GM12864 (cell line): ENCODE measurements at places on chromosomes 6 and 20.

DNA sequence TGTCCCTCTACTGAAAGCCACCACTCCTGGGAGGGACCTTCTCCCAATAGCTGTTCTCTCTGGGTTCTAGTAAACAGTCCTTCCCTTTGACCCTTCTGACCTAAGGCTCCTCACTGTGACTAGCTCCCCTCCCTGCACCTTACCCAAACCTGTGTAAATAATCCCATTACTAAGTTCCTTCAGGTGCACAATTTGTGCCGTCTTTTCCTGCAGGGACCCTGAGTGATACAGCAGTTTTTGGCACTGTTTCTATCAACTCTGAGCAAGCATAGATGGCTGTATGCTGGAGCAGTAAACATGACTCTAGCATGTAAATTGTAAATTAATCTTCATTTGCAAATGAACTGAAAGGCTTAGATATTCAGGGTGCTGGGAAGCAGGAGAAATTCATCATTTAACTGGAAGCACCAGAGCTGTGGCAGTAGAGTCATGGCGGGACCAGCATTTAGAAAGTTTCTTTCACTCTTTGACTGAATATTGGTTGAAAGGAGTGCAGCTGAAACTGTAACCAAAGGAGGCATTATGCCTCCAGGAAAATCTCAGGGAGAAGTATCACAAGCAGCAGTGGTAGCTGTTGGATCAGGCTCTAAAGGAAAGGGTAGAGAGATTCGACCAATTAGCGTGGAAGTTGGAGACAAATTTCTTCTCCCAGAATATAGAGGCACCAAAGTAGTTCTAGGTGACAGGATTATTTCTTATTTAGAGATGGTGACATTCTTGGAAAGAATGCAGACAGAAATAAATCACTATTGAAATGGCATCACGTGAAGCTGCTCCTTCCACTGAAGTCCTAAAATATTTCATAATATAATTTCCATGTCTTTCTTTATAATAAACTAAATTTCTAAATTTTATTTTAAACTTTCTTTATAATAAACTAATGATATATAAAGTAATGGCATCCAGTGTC, 117.8 kb downstream of the TCP11 start:
- no peak for DNase-seq

- no peak for DNase-seq
These were observed 216.5 kb downstream of the PTPRK start for GRCh38 chr6:128303870-128304269.

DNA sequence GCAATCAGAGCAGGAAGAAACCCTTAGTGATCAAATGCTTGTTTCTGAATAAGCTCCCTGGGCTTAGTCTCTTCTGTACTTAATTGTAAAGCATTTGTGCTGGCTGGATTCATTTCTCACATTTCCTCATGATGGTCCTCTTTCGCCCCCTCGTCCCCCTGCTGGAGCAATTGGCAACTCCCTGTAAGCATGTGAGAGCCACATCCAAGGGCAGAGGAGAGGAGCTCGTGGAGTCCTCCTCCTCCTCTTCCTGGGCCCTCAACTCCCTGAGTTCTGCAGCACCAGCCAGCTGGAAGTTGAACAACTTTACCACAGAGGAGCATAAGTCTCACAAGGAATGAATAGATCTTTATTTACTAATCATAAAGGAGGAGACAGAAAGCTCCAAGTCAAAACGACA, 12.6 kb downstream of the ANKEF1 start:
- DNase-seq = no peak

- no peak for DNase-seq
These were observed 66.7 kb upstream of the ZNF217 start for GRCh38 chr20:53660078-53660909.

GRCh38 chr20:32434434-32434833, 76.3 kb downstream of the ASXL1 start:
- DNase-seq = no peak

DNA sequence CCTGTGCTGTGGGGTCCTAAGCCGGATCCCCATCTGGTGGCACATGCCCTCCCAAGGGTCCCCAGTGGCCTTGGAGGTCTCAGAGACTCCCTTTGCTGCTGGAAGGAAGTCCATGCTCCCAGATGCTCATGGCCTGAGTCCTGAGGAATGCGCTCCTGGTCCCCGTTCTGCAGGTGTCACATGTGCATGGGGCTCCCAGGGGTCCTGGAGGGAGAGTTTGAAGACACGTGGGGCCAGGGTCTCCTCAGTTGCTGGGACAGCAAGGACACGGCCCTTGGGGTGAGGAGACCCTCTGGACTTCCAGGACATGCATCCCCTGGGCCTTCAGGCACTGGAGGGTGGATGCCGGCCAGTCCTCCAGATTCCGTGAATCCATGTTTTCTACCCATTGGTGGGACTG, 11.7 kb downstream of the ZBP1 start:
- no peak for DNase-seq

- DNase-seq = peak; percentile 42
These were observed 28.8 kb upstream of the TULP4 start for GRCh38 chr6:158283304-158283980.

GRCh38 chr6:147508042-147508865, at the start of gene SAMD5:
Gene SAMD5, plus strand, starts transcription at chr6:147508690. Its CDS starts 239 bp downstream, at chr6:147508929.
- no peak for DNase-seq

- DNase-seq = peak; percentile 83
These were observed 16.4 kb downstream of the FAXC start for GRCh38 chr6:99333068-99333467.

DNA sequence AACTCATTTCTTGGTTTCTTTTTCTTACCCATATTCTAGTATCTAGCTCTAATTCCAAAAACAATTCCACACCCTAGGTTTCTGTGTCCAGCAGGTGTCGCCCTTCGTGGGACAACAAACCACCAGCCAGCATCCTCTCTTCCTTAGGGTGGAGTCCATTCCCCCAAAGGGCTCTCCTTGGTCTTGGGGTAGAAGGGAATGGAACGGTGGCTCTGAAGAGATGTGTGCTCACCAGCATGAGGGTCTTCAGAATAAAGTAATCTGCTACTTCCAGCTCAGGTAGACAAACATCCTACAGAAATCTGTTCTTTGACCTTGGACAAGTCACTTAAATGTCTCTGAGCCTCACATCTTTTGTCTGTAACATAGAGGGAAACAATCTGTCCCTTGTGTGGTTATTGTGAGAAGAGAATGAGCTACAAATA, 7.2 kb downstream of the HLA-DMB start:
- DNase-seq = no peak

DNA sequence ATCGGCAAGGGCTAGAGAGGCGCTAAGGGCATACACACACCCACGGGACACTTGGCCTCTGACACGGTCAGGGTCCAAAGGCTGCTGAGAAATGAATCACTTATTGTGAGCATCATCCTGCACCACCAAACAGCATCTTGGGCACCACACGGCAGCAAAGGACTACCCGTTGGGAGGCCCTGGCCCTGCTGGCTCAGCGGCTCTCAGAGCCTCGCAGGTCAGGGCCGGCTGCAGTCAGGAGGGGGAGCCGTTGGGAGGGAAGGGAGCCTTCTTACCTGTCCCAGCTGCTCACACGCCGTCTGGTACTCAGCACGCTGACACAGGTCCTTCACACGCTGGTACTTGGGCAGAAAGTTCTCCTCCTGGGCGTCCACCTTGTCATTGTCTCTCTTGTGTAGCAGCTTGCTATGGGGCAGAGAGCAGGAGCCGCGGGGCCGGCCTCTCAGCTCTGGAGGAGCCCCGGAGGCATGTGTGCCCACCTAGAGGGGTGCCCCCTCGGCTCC, 109.0 kb downstream of the SULF2 start:
- no peak for DNase-seq

- no peak for DNase-seq
These were observed 337.8 kb downstream of the FARS2 start for GRCh38 chr6:5599127-5599526.

GRCh38 chr6:83431545-83432155, 799 bp upstream of the ME1 start:
- no peak for DNase-seq

DNA sequence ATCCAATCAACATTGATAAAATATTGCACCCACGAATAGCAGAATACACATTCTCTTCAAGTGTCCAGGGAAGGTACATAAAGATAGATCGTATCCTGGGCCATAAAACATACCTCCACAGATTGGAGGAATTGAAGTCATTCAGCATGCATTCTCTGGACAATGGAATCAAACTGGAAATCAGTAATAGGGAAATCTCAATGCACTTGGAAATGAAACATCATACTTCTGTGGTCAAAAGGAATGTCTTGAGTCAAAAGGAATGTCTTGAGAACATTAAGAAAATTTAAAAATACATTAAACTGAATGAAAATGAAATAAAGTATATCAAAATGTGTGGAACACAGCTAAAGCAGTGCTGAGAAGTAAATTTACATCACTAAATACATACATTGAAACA, 138.8 kb downstream of the TFAP2A start:
- DNase-seq = no peak

DNA sequence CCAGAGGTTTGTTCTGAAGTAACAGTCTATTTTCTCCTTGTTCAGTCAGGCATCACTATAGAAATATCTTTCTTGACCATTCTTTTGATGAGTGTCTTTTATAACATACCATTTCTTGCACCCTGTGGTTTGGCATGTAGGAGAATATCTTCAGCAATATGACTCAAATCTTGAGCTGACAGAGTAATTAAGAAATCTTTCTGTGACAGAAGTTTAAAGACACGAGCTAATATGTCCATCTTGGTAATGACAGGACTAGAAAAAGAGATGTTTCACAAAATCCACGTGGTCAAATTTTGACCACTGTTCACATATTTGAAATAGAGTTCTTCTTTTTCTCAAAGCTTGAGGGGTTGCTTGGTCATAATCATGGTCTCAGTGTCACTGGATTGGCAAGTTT, 149.9 kb downstream of the MYB start:
- DNase-seq = no peak

DNA sequence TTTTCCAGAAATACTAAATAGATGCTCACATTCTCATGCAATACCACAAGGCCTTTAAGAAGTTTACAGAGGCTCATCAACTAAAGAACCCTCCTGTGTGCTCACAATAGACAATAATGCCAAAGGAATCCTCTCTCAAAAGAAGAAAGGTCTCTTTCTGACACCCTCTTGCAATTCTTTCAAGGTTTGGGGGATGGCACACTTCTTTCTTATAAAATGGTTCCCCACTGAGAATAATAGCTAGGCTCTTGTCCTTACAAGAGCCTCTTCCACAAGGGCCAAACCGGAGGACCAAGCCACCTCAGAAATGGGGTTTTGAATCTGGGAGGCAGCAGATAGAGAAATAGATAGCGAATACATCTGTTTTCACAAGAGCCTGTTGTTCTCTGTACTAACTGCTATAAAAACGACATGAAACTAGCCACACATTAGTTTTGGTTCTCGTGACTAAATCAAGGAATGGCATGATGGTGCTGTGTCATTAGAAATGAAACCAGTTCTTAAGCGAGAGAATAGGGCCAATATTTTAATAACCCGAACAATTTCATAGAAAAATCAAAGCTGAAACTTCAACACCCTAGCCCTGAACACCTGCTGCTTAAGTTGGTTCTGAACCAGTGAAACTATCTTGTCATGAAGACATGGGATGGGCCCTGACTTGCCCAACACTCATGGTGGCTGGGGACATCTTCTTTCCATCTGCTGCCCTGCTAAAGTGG, 81.1 kb downstream of the PRDM1 start:
- DNase-seq = peak; percentile 95

DNA sequence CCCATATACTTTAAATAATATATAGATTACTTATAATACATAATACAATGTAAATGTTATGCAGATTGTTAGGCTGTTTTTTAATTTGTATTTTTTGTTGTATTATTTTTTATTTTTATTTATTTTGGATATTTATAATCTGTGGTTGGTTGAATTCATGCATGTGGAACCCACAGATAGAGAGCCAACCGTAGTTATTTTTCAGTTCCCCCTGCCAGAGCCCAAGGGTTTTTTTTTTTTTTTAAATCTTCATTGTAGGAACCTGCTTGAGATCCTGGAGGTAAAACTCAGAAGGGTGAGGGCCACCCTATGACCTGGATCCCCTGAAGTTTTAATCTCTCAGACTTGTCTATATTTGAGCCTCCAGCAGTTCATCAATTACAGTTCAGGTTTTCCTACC, 133.2 kb downstream of the B3GAT2 start:
- no peak for DNase-seq

DNA sequence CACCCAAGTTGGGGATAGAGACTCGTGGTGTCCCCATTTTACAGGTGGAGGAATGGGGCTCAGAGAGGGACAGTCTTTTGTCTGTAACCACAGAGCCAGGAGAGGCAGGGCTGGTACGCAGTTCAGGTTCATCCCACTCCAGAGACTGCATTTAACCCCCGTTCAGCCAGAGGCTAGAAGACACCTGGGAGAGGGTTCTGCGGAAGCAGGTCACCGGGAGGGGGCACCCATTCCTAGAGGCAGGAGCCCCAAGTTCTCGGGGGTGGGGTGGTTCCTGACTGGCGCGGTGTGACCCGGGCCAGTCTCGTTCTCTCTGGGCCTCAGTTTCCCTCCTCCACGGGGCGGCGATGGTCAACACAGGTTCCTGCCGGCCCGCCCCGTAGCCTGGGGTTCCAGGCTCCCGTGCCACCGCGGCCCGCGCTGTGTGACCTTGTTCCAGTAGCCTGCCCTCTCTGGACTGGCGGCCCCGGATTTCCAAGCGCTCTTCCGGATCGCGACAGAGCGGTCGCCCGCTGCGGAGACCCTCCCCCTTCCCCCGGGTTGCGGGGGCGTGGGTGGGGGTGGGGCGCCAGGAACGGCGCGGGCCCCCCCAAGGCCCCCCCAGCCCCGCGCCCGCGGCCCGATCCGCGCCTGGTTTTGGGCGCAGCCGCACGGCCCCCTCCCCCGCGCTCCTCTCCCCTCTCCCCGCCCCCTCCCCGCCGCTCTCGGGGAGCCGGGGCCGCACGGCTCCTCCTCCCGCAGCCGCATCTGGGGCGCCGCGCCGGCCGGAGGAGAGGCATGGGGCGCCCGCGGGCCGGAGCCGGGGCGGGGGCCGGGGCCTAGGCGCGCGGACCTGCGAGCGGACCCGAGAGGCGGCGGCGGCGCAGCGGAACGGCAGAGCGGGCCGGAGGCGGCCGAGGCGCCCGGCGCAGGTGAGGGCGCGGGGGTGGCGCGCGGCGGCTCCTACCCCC, at the start of gene DLGAP4:
DLGAP4 (plus strand) TSS at position 738 of the 950 bp plus-strand sequence. CDS start 125,379 bp downstream, outside the sequence.
- no peak for DNase-seq

DNA sequence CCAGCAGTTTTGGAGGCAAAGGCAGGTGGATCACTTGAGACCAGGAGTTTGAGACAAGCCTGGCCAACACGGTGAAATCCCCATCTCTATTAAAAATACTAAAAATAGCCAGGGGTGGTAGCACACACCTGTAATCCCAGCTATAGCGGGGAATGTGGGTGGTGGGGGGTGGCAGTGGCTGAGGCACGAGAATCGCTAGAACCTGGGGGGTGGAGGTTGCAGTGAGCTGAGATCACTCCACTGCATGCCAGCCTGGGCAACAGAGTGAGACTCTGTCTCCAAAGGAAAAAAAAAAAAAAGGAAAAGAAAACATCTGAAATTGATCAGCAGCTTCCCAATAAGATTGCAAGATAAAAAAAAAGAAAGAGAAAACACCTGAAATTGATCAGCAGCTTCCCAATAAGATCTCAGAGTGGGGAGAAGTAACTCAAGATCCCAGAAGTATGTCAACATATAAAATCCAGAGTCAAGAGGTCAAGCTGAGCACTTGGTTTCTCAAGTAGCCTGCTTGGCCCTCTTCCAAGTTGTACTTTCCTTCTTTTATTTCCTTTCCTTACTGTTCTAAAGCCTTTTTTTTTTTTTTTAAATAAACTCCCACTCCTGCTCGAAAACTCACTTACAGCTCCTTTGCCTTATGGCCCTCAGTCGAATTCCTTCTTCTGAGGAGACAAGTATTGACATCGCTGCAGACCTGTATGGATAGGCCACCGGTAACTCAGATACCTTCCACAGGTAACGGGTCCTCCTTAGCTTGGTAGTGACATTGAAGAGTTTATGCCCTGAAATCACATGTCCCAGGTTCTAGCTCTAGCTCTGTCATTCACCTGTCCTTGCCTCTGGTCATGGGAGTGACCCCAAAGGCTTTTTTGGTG, 368.5 kb upstream of the SYNCRIP start:
- no peak for DNase-seq
